ENCODE measurements at places on chromosomes 2 and 18.

GRCh38 chr2:102014041-102014345 lies 22.2 kb downstream of the IL1R2 start:
- DNase-seq = no peak

DNA sequence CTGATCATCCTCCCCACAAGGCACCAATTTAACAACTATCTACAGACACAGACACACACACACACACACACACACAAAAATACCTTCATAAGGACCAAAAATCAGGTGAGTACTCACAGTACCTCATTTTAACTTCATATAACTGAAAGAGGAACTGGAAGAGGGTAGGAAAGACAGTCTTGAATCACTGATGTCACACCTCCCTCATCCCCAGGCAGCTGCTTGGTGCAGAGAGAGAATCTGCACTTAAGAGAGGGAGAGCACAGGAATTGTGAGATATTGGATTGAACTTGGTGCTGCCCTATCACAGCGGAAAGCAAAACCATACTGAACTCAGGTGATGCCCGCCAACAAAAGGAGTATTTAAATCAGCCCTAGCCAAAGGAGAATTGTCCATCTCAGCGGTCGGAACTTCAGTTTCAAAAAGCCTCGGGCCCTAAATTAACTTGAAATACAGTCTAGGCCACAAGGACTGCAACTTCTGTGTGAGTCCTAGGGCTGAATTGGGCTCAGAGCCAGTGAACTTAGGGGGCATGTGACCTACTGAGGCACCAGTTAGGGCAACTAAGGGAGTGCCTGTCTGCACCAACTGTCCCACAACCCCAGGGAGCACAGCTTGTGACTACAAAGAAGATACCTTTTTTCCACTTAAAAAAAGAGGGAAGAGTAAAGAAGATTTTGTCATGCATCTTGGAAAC lies 211.1 kb downstream of the LRATD1 start:
- DNase-seq = no peak

GRCh38 chr18:3114451-3114850 lies 101.5 kb upstream of the LPIN2 start:
- no peak for DNase-seq

GRCh38 chr2:170002096-170002495 lies 174.8 kb downstream of the UBR3 start:
- no peak for DNase-seq

GRCh38 chr2:111904726-111905474 lies 6.5 kb downstream of the MERTK start:
- no peak for DNase-seq

- DNase-seq = no peak
Observed at GRCh38 chr18:50315100-50315871, 27.8 kb upstream of the CXXC1 start.

- no peak for DNase-seq
Observed at GRCh38 chr2:25233916-25234605, 65.7 kb upstream of the POMC start.

DNA sequence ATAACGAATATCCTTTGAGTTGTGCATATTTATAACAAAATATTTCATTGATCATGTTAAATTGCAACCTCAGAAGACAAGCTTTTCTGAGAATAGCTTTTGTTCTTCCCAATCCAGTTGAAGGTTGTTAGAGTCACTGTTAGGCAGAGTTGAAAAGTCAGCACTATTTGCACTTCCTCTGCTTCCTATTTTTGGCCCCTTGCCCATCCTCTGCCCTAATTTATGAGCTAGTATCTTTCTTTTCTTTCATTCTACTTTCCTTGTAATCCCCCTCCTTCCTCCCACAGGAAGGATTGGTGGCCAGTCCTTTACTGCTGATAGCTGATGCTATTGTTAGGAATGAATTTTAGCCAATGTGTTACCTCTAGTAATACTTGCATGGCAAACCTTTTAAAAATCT lies 4.9 kb downstream of the RALB start:
- DNase-seq = peak; percentile 51

GRCh38 chr2:47487498-47487875 lies 84.5 kb downstream of the MSH2 start:
- DNase-seq = no peak

DNA sequence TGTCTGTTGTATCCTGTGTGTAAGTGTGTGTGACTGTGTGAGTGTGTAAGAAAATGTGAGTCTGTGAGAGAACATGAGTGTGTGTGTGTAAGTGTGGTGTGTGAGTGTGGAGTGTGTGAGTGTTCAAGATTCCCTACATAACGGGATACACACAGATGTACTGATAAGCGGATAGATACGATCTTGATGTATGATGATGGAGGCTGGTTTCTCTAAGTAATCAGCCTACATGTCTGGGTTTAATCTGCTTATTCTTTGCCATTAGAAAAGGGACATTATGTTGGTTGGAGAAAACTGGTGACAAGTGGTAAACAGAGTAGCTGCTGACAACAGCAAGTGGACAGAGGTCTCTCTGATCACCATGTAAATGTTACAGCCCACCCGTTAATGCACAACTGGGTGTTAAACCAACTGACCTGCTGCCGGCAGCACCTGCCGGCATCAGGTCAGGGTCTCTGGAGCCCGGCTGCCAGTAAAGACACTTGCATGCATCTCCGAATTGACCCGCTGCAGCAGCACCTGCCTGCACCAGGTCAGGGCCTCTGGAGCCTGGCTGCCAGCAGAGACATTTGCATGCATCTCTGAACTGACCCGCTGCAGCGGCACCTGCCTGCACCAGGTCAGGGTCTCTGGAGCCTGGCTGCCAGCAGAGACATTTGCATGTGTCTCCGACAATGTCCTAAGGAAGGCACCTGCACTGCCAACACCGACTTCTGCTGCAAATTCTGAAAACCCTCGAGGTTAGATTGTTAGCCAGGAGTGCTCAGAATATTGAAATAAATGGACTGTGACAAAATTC lies 87.5 kb downstream of the MBP start:
- no peak for DNase-seq

DNA sequence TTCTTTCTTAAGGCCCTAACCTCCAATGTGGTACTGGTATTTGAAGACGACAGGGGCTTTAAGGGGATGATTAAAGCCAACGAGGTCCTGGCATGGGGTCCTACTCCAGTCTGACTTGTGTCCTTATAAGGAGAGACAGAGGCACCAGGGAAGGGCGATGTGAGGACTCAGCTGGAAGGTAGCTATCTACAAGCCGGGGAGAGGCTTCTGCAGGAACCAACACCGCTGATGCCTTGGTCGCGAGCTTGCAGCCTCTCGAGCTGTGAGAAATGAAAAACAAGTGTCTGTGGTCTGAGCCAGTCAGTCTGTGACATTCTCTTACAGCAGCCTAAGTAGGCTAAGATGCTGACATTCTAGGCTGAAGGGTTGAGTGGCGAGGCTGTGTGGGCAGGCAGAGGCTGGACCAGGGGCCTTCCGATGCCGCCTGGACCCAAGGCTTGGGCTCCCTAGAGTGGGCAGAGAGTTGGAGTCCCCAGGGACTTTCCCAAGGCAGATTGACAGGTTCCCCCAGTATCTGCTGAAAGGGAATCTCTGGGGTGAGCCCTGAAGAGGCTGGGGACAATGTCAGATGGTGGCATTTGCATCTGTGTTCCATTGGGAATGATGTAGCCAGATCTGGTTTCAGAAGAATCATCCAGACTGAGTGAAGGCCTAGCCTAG lies 322.9 kb upstream of the HS6ST1 start:
- DNase-seq = no peak

GRCh38 chr18:25167612-25168410 lies 184.2 kb downstream of the ZNF521 start:
- DNase-seq = no peak

DNA sequence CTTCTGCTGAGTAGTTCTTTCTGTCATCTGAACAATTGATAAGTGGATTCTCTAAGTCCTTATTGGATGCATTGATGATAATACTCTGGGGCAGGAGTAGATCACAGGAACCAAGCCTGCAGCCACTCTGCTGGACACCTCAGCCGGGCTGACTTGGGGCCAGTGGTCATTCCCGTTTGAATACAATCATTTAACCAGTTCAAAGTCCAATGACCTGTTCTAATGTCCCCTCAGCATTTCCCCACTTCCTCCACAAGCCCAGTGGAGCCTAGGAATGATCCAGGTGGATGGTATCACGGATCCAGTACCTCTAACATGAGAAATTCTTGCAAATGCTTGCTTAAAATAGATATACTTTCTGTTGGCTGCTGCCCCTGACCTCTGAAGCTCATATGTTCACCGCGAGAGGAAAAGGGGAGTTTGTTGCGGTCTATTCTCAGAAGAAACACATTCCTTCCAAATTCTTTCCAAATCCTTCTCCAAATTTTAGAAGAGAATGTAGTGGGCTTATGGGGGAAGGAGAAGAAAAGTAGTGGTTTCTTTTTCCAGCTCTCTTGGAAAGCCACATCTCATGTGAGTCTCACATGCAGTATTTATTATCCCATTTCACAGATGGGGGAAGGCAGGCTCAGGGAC lies 170.9 kb downstream of the INHBB start:
- DNase-seq = no peak

- DNase-seq = no peak
Observed at GRCh38 chr2:26559556-26559955, 81.6 kb downstream of the CIB4 start.

GRCh38 chr2:197516393-197516761 lies 511 bp downstream of the MOB4 start:
- DNase-seq = peak; percentile 43

DNA sequence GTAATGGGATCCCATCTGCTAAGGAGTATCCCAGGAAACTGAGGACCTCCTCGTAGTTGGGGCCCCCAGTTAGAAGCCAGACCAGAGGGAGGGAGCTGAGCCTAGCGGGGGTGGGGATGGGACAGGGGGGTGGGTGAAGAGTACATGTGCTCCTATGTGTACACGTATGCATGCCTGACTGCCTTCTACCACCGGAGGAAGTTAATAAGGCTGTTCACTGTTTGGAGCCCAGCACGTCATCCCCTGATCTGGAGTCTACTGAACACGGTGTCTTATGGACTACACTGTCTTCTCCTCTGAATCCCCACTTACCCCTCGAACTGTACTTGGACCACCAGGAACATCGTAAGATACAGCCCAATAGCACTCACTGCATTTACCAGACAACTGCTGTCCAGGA lies 68.5 kb downstream of the SFXN5 start:
- DNase-seq = no peak

- no peak for DNase-seq
Observed at GRCh38 chr18:37565977-37566478, 430 bp upstream of the CELF4 start.

- no peak for DNase-seq
Observed at GRCh38 chr18:47858607-47859006, 71.9 kb downstream of the SMAD2 start.

DNA sequence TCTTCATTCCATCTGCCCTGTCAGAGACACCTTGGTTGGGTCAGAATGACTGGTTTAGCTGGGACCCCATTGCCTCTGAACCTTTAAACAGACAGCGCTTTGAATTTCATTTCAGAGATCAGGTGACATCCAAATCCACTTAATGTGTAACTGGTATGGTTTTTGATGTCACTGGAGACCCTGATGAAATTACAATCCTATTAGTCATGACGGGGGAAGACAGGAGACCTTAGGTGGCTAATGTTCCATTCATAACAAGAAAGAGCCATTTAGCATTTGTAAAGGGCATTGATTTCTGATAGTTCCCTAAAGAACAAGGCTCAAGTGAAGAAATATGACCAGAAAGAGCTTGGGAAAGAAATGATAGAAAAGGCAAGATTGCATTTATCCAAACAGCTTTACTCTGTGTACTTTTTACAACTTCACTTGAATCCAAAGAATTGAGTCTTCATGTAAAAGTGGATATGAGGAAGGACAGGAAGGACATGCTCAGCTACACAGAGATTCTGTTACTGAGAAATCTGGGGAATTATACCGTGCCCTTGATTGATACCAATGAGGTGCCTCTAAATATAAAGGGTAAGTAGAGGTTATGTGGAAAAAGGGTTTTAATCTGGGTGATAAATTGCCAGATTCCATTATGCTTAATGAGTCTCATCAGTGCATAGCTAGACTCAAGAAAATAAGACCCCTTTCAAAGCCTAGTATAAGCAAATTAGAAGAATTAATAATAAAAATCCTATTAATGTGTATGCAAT lies 198.2 kb downstream of the NCKAP5 start:
- DNase-seq = no peak

GRCh38 chr18:55861266-55861665 lies 273.3 kb upstream of the TCF4 start:
- no peak for DNase-seq

- no peak for DNase-seq
Observed at GRCh38 chr2:105763076-105763475, 18.4 kb downstream of the NCK2 start.

All from NB4 (cell line).